Lung (tissue), 17 donors: ENCODE measurements at places on chromosomes 7 and 10. TPM values are rescaled to one million over a fixed set of nuclear protein-coding genes. Genes with fewer than 3 reads are reported as not detected.
A peak's percentile ranks its signal among the peaks of the same experiment; 100 is the strongest.

The SFMBT2 gene
- total RNA-seq = 9.6 TPM

The ST8SIA6 gene
- 4.0 TPM for total RNA-seq

The MMRN2 gene
- 42.3 TPM for total RNA-seq

The SDK1 gene
- total RNA-seq = 30.1 TPM

- H3K27me3 ChIP-seq = no peaks in the 10 kb centered on the region
- no peak overlapping the region for H3K27ac ChIP-seq
- H3K4me3 ChIP-seq = no peak overlapping the region
- no peaks in the 10 kb centered on the region for H3K36me3 ChIP-seq
Observed at GRCh38 chr7:106331441-106332175, 46.8 kb upstream of the NAMPT start.

- H3K27me3 ChIP-seq = no peaks in the 10 kb centered on the region
- H3K4me1 ChIP-seq = no peaks in the 10 kb centered on the region
- H3K4me3 ChIP-seq = no peak overlapping the region
- DNase-seq = no peak
- no peak overlapping the region for H3K27ac ChIP-seq
Observed at GRCh38 chr10:22573820-22574569, 140.4 kb downstream of the PIP4K2A start.

- H3K4me3 ChIP-seq = no peak overlapping the region
- H3K27ac ChIP-seq = no peak overlapping the region
- no peaks in the 10 kb centered on the region for H3K36me3 ChIP-seq
- DNase-seq = no peak
- no peaks in the 10 kb centered on the region for H3K4me1 ChIP-seq
- H3K27me3 ChIP-seq = no peaks in the 10 kb centered on the region
Observed at GRCh38 chr7:95881597-95881996, 109.2 kb downstream of the DYNC1I1 start.

GRCh38 chr7:98163704-98164494, 47.3 kb upstream of the BHLHA15 start:
- DNase-seq = peak; percentile 26
- peaks cover 9% of the 10 kb centered on the region for H3K4me1 ChIP-seq
- no peaks in the 10 kb centered on the region for H3K36me3 ChIP-seq
- no peak overlapping the region for H3K27ac ChIP-seq
- no peak overlapping the region for H3K4me3 ChIP-seq

DNA sequence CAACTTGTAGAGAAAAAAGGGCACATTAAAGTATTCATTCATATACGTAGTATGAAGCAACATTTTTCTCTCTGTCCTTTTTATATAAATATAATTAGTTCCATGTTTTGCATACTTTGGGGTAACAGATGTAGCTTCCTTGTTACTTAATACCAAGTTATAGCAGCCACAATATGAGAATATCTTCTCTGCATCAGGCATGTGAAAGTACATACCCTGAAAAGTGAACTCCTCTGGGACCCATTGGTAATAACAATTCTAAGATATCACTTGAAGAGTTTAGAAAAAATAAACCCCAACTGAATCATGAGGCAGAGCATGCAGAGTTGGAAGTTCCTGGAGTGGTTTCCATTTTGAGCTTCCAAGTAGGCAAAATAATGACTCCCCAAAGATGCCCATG, 2.4 kb upstream of the CRPPA start:
- no peaks in the 10 kb centered on the region for H3K36me3 ChIP-seq
- no peaks in the 10 kb centered on the region for H3K27me3 ChIP-seq
- H3K4me1 ChIP-seq = no peaks in the 10 kb centered on the region
- no peak overlapping the region for H3K27ac ChIP-seq
- H3K4me3 ChIP-seq = no peak overlapping the region

DNA sequence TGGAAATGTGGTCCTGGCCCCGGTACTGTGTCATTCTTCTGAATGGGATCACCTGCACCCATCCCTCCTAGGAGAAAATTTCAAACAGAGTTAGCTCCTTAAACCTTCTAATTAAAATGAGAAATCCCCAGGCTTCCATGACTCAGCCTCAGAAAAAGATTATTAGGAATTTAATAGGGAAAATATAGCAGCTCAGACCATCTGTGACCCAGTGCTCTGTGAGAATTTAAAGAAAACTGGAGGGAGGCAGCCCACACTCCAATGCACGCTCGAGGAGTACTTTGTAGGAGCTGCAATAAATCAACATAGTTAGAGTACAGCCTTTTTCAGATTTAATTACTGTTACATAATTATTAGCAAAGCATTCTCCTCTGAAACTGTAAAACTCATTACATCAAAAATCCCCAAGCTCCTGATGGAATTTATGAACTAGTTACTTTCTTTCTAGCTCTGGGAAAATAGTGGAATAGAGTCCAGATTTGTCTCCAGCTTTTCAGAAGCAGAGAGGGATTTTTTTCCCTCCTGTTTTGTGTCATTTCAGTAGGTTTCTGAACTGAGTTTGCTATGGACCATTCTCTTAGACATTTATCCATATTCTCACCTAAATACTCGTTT, 30.1 kb downstream of the NEUROD6 start:
- DNase-seq = no peak
- no peak overlapping the region for H3K27ac ChIP-seq
- no peaks in the 10 kb centered on the region for H3K27me3 ChIP-seq
- H3K4me3 ChIP-seq = no peak overlapping the region
- peaks cover 2% of the 10 kb centered on the region for H3K4me1 ChIP-seq

- DNase-seq = no peak
- no peaks in the 10 kb centered on the region for H3K36me3 ChIP-seq
- H3K4me1 ChIP-seq = no peaks in the 10 kb centered on the region
- no peaks in the 10 kb centered on the region for H3K27me3 ChIP-seq
Observed at GRCh38 chr7:159038066-159038465, 106.6 kb downstream of the VIPR2 start.
